ENCODE measurements at places on chromosomes 12 and 14.

- DNase-seq = no peak
These were observed 43.2 kb upstream of the PNMA1 start for GRCh38 chr14:73757381-73757780.

- DNase-seq = no peak
These were observed 302.4 kb downstream of the NELL2 start for GRCh38 chr12:44573723-44574122.

DNA sequence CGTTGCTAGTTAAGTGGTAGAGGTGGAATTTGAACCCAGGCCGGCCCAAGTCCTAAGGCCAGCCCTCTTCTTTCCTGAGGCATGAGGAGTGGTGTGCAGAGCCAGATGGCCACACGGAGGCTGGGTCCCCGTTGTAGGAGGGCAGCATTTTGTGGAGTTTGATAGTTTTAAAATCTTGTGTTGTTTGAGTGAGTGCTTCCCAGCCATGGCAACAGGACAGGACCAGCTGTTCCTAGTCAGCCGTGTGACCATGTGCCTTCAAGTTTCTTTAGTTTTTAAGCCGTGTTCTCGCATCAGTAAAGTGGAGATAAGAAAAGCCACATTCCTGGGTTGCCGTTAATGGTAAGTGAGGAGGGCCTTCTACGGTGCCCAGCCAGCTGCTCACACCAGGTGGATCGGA is 44.4 kb downstream of the UBE3B start:
- DNase-seq = no peak

- DNase-seq = no peak
These were observed 117.0 kb upstream of the SLCO1C1 start for GRCh38 chr12:20578142-20578541.

DNA sequence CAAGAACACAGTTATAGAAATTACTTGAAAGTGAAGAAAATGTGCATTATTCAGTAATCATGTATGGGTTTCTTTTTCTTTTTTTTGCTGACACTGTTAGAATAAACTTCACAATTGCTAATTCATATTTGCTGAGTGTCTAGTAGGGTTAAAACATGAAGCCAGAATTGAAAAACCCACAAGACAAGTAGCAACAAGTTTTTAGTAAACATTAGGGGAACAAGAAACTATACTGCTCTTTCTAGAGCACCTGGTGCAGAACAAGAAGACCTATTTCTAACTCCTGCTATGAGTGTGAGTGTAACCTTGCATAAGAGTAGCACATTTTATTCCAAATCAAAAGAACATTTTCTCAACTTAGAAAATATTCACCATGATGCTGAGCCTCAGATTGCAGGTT is 83.2 kb downstream of the ITPR2 start:
- DNase-seq = no peak

- DNase-seq = no peak
These were observed 63.4 kb upstream of the SLCO1C1 start for GRCh38 chr12:20631711-20632110.

GRCh38 chr14:95611293-95611880 is 74.8 kb upstream of the TCL1B start:
- no peak for DNase-seq

DNA sequence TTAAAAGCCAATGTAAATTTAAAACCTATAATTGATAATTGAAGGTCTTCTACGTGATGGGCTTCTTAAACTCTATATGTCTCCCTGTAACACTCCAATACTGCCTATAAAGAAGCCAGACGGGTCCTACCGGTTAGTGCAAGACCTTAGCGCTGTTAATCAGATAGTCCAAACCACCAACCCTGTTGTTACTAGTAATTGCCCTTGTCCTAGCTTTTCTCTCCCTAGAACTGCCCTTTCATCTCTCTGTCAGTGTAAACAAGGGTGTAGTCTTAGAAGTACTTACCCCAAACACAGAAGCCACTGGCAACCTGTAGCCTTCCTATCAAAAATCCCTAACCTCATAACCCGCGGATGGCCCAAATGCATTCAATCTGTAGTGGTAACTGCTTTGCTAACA is 243.0 kb upstream of the DIO3 start:
- DNase-seq = no peak

DNA sequence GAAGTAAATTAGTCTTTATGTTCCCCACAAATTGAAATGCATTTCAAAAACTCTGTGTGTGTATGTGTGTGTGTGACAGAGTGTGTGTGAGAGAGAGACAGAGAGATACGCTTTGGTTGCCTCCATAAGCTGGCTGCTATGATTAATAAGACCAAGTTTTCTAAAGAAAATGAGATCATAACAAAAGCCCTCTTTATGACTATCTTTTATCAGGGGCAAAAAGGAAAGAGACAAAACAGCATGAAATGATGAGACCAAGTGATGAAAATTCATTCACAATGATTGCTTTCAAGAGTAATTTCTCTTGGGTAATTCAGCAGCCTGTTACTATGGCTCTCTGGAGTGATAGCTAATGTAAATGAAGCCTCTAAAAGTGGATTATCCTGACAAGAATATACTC is 277.6 kb upstream of the PLEKHG7 start:
- no peak for DNase-seq

- DNase-seq = no peak
These were observed 97.4 kb downstream of the LLPH start for GRCh38 chr12:66033151-66033550.

GRCh38 chr14:33754261-33754660 is 196.6 kb downstream of the EGLN3 start:
- no peak for DNase-seq

- no peak for DNase-seq
These were observed 2.9 kb downstream of the ULK1 start for GRCh38 chr12:131897276-131897675.

DNA sequence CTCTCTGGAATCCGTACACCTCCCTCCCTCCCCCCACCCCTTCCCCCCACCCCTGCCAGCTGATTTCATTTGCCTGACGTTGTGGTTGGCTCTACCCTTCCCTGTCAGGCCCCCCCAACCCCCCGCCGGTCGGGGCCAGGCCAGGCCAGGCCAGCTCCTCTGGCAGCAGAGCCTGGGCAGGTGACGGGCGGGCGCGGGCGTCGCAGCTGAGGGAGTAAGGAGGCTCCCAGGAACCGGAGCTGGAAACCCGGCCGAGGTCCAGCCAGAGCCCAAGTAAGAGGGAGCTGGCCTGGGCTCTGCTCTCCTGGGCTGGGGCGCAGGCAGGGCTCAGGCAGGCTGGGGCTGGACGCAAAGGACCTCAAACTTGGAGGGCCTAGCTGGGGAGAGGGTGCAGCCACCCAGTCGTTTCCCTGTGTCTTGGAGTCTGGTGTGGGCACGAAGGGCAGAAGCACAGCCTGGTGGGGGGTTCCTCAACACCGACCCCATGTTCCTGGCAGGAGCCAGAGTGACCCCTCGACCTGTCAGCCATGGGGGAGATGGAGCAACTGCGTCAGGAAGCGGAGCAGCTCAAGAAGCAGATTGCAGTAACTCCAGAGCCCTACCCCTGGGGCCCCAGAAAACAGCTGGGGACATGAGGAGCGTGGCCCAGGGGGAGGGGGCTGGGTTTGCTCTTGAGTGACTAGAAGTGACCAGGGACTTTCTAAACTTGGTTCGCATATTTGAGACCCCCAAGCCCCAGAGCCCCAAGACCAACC is at the start of gene GNB3:
Gene GNB3, plus strand, starts transcription at position 165 of the 755 bp plus-strand sequence. Its CDS starts 363 bp downstream, at position 528.
- DNase-seq = no peak

DNA sequence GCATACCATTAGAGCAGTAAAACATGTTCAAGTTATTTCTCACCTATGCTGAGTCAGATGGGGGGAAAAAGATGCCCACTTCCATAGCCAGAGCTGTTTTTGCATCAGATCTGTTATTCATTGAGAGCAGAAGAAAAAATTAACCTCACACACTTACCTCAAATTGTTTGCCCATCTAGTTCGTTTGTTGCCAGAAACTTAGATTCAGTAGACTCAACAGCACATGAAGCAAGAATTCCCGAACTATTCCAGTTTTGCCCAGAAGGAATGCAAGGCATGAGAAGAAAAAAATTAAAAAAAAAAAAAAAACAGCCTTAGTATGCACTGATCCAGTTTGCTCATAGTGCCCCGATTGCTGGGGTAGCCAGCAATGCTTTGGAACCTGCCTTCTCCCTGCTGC is 12.4 kb upstream of the DPF3 start:
- no peak for DNase-seq

DNA sequence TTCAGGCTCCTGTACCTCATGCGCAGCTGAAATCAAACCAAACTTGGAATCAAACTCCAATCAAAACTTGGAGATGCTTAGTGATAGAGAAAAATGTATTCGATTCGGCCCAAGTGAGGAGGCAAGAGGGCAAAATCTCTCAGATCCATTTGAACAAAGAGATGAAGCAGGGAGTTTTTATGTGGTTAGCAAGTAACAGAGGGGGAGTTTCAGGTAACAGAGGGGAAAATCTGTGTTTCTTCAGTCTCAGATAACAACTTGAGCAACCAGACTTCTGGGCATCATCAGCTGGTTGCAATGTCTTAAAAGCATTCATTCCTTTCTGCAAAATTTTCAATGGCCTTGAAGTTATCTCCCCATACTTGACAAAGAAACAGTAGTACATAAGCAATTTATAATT is 245.1 kb upstream of the AVPR1A start:
- no peak for DNase-seq

DNA sequence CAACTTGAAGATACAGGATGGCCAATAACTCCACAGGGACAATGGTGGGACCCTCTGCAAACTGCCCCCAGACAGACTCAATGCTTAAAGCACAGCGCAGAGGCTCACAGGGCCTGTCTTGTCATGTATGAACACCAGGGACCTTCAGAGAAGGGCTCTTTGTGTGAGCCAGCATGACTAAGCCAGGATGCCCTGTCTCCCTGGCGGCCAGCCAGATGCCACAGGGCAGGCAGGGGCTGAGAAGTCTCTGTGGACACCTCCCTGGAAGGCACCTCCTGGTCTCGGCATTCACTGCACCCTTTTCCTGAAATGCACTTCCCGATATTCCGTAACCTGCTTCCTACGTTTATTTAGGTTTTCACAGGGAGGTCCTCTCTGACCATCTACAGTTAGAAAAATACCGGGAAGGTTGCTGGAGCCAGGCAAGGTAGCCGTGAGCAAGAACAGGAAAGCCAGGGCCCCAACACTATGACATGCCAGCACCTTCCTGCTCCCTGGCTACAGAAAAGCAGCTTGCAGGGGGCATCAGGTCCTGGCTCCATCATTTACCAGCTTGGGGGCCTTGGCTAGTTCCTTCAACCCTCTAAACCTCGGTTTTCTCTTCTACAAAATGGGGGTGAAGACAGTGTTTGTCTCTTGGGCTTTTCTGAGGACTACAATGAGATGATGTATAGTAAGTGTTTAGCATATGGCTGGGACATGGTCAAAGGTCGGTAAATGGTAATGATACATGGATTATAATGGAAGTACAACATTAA is 65.0 kb downstream of the PITPNM2 start:
- DNase-seq = no peak

DNA sequence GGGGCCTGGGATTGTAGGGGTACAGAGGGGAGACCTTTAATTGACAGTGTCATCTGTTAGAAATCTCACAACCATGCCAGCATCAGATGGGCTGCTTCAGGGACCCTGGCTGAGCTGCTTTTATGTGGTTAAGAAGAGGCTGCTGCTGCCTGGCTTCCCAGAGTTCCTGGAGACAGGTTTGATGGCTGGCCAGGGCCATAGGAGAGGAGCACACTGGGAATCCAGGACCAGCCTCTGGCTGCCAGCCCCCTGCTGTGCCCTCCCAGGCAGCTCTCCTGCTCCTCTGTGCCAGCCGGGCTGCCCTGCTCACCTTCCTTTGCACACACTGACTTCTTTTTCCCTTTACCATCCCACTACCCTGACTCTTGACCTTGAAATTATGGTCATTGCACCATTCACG is 507 bp upstream of the KRT73 start:
- DNase-seq = no peak

GRCh38 chr12:56078427-56078826 is 1.5 kb upstream of the ERBB3 start:
- no peak for DNase-seq

GRCh38 chr12:71566655-71567054 is 97.0 kb downstream of the ZFC3H1 start:
- DNase-seq = no peak

DNA sequence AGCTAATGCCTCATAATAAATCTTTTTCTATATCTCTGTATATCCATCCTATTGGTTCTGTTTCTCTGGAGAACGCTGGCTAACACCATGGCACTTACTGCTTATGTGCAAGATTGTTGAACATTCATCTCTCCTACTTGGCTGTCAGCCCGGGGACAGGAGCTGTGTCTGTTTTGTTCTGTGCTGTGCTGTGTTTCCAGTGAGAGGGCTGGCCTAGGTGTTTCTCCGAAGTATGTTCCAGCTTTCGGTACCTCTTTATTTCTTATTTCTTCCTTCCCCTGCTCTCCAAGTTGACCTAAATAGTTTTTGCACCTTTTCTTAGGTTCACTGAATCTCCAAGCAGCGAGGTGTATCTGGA is 18.8 kb upstream of the NR4A1 start:
- peak; percentile 63 for DNase-seq

DNA sequence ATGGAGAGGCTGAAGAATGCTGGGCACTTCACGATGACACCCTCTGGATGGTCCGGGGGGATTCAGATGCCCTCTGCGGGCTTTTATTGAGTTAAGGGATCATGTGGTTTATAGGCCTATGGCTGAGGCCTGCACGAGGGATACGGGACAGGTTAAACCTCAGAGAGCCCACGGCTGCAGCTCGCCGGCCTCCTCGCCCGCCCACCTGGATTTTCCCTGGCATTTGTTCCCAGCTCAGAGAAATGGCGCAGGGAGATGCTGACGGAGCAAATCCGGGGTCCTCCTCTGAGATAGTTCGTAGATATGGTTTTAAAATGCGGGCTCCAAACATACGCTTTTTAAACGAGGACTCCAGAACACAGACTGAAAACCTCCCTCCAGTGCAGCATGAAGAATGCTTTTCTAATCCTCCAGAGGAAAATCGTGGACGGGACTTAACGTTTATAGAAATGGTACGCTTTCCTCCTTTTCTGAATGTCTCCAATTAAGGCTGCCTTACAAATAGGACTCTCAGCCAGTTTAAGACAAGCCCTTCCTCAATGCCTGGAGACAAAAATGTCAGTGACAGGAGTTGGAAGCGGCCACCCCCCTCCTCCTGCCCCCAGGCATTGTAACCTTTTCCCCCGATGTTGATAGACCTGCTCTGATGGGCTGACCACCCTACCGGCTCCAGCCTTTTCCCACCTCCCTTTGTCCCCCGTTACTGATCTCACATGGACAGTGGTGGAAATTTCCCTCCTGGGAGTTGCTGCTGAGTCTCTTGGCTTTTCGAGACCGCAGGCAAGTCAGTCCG is 16.6 kb downstream of the CCND2 start:
- no peak for DNase-seq

DNA sequence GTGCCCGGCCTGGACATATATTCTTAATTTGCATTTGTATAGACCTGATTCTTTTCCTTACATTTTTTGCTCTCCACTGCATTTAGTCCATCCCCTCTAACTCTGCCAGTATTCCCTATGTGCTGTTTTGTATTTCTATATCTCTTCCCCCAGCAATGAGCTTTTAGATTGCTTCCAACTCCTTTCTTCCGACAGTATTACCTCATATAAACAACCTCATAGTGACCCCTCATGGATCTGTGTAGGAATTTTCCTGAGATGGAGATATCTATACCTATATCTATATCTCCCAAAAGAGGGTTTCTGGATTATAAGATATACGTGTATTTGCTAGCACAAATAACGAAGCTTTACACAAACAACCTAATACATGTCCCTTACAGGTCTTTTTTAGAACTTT is 161.9 kb downstream of the CRADD start:
- no peak for DNase-seq
